ENCODE measurements at places on chromosomes 5 and 9.
A peak's percentile ranks its signal among the peaks of the same experiment; 100 is the strongest.

GRCh38 chr5:83488271-83488670, 16.7 kb downstream of the VCAN start:
- no peak for DNase-seq

GRCh38 chr9:121749614-121750013, 98.2 kb downstream of the DAB2IP start:
- DNase-seq = no peak

- no peak for DNase-seq
Measured at GRCh38 chr9:89760123-89760522, 155.3 kb downstream of the GADD45G start.

DNA sequence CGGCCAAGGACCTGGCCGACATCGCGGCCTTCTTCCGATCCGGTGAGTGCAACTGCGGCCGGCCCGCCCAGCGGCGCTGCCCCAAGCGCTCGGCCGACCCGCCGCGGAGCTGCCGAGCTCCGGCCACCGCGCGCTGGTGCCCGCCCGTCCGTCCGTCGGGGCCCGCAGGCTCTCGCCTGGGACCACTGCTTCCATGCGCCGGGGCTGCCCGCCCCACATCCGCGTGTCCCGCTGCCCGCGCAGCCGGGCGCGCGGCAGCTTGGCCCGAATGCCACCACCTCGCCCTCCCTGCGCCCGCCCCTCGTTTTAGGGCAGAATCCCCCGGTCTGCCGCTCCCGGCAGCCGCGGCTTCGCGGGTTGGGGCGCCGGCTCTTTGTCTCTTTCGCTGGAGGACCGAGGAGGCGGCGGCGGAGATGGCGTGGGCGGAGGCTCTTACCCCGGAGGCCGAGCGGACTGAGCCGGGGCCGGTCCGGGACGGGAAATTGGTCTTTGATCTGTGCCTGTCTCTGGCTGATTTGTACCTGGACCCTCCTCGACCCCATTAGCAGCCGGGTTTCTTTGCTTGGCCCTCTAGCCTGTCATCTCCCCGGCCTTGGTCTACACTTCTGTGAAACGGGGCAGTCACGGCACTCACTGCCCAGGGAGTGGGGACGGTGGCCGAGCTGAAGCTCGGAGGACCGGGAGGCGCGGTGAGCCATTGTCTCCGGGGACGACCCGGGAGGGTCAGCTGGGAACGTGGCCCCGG, 871 bp downstream of the TRIO start:
- no peak for DNase-seq

DNA sequence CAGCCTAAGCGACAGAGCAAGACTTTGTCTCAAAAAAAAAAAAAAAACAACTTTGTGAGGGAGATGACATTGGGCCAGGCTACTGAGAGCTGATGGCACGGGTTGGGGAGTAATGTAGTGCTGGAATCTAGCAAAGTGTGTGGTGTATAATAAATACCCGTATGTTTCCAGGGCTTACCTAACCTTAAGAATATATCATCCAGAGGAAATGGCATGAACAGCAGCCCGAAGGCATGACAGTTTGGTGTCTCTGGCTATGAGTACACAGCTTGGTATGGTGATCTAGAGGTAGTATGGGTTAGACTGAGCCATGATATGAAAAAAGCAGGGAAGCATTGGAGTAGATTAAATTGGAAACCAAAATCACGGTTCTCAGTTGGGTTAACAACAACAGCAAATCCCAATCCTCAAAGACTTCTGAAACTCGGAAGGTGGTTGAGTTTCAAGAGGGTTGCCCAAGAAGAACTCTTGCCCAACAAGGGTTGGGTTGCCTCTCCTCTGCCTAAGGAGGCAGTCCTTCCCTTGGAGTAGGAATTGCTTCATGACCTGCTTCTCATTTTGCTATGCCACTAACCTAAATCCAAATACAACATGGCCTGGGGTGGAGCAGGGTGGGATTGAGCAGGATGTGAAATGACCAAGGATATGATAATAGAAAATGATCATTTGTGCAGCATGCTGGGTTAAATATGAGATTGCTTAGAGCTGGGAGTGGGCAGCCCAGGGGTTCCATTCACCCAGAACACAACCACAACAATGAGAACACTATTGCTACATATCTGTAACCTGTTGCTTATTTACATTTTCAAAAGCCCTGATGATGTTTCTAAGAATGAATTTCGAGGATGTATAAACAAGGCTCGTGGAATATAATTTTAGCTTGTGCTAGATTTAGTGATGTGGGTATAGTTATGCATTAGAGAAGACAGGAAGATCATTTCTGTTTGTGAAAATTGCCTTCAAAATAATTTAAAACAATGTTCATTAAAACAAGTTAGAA, 64.6 kb upstream of the ZFR start:
- no peak for DNase-seq

GRCh38 chr5:60823574-60823973, 20.5 kb downstream of the ELOVL7 start:
- DNase-seq = no peak

DNA sequence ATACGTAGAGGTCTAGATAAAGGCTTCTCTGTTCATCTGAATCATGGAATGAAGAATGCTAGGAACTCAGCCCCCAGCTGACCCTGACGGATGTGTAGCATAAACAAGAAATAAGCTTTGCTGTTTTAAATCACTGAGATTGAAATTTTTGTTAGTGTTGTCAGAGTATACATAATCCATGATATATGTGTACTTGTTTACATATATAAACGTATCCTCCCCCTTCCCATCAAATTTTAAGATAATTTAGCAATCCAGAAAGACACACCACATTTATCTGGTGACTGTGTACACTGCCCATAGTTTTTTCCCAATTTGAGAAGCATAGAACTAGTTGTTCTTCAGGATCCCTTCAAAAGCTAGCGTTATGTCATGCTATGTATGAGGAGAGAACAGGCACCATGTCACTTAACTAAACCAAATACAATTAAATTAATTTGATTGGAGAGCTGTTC, 80.8 kb upstream of the OSMR start:
- no peak for DNase-seq

DNA sequence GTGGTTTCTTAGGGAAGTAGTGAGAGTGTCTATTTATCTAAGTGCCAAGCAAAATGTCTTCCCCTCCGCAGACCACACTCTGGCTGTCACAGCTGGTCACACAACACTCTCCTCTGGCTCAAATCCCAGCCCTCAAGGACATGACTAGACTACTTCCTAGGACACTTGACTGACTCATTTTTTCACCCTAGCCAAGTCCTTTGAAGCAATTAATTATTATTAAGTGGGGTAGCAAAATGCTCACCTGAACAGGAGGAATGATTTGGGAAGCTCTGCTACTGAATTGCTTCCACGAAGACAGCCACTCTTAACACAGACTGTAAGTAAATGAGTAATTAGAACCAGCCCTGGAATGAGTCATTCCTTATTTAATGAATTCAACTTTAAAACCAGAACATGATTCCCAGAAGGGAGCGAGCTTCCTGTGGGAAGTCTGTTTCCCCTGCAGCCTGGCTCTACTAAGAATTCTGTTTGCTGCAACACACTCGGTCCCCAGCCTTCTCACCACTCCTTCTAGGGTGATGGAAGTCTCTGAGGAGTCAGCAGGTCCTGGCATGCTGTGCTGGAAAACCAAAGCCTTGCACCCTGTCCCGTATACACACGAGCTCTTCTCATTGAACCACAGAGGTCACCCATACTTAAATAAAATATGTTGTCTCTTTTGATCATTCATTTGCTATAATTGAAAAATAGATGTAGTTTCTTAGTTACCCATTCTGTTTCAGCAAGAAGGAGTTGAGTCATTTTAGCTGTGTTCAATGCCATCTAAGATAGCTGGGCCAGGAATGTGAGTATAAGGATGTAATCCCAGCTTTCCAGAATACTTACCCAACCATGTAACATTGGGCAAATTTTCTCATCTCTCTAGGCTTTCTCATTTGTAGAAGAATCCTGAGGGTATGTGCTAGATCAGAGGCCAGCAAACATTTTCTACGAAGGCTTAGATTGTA, 218.6 kb upstream of the RASEF start:
- no peak for DNase-seq

DNA sequence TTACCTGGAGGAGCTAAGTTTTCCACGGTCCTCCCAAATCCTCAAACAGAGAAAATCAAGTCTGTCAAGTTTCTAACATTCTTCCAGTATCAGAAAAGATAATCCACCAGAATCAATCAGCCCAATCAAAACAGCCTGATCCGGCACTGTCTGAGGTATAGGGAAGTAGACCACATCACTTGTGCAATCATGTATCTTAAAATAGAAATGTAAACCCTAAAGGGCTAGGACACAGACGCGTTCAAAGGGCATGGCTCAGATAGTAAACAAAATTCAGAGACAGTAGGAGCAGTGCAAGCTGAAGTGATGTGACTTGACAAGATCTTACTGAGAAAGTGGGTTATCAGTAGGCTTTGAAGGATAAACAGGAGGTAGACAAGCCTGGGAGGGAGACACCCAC, 252.4 kb upstream of the DAPK1 start:
- no peak for DNase-seq

DNA sequence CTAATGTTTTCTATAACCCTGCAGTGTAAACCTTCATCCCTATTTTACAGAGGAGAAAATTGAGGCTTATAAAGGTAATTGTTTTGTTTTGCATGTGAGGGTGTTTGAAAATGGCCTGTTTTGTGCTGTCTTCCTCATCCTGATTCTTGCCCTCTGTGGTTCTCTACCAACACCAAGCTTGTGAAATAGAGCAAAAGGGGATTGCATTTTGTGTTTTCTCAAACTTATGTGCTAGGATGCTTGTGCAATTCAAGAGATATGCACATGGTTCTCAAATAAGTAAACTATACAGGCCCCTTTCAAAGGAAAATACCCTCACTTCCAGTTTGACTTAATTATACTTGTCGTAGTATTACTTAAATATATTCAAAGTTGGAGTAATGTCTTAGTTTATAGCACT, 17.2 kb downstream of the PAM start:
- no peak for DNase-seq

DNA sequence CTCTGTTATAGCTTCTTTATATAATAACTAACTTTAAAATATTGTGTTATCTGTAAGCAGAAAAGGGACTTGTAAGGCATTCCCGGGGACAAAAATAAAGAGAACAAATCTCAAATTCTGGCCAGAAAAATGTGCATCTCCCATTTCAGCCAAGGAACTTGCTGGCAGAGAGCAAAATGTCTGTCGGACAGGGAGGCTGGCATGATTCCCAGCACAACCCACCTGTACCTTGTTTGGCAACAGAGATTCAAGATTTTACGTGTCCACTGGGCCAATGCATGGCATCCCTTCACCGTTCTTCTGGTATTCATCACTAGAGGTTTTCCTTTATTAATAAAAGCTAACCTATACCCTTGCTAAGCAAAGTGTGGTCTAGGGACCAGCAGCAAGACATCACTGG, 566.6 kb downstream of the PSAT1 start:
- no peak for DNase-seq

DNA sequence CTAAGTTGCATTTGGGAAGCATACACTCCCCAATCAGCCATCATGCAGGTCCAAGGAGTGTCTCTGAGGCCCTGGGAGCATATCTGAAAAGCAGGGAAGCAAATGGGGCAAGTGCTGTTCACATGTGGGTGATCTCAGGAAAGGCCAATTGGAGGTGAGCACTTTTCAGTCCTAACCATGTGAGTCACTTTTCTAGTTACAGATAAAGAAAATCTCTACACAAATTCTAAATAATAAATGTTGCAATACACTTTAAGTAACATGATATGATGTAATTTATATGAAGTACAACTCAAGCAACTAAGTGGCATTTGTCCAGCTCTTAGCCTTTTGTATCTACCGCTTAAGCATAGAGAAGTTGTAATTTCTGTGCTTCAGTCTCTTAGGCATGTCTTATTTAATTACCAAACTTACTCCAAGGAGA, 18.4 kb downstream of the ADAMTS16 start:
- no peak for DNase-seq

DNA sequence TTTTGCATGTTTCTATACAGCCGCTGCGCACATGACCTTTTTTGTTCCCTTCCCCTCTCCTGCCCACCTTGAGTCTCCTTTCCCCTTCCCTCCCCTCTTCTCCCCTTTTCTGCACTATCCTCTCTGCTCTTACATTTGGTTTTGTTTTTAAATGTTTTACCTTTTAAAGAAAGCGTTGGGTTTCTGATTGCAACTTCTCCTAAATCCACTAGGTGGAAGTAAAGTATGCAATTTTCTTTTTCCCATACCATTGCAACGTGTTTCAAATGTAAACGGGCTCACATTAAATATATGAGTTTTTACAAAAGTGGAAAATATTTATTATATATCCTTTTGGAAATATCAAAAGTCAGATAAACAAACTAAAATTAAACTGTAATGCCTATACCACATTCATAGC, 500.9 kb downstream of the DIRAS2 start:
- peak; percentile 13 for DNase-seq

DNA sequence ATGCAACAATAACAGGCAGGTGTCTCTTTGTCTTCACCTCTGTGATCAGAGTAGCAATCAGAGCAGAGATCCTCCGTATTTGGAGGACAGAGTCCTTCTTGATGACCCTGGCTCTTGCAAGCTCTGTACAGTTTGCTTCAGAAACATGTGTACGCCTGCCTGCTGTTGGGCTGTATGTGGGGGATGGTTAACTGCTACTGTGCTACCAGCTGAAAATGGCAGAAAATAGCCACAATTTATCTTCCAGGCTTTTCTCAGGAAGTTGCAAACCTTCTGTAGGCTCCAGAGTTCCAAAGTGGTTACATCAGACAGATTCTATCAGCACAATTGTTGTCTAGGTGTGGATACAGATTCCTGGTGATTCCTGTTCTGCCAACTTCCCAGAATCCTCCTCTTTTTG, 35.5 kb downstream of the DDX46 start:
- DNase-seq = no peak

DNA sequence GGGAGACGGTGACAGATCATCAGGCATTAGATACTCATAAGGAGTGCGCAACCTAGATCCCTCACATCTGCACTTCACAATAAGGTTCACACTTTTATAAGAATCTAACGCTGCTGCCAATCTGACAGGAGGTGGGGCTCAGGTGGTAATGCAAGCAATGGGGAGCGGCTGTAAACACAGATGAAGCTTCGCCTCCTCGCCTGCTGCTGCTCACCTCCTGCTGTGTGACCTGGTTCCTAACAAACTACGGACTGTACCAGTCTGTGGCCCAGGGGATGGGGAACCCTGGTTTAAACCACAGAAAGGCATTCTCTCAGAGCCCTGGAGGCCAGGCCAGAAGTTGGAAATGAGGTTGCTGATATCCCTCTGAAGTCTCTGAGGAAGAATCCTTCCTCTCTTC, 323.6 kb downstream of the DRD1 start:
- DNase-seq = no peak

DNA sequence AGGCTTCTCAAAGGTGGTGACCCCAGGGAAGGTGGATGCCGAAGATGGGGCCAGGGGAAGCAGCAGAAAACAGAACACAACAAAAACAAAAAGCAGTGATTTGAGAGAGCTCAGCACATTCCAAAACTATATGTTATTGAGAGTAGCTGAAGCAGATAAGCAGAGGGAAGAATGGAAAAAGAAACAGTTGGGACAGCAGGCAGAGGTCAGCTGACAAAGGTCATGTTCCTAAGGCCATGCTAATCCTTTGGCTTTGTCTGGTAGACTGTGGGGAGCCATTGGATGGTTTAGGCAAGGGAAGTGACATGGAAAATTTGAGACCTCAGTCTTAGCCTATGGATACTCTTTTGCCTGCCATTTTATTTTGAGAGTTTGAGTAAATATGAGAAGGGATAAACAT, 14.5 kb downstream of the DMGDH start:
- DNase-seq = no peak
